ENCODE measurements at places on chromosomes 3 and 15.

- DNase-seq = no peak
Measured at GRCh38 chr3:8525893-8526292, 24.3 kb downstream of the LMCD1 start.

GRCh38 chr3:151421938-151422337, 37.4 kb upstream of the P2RY12 start:
- DNase-seq = no peak

GRCh38 chr3:183188895-183189462, 26.4 kb upstream of the LAMP3 start:
- DNase-seq = no peak

DNA sequence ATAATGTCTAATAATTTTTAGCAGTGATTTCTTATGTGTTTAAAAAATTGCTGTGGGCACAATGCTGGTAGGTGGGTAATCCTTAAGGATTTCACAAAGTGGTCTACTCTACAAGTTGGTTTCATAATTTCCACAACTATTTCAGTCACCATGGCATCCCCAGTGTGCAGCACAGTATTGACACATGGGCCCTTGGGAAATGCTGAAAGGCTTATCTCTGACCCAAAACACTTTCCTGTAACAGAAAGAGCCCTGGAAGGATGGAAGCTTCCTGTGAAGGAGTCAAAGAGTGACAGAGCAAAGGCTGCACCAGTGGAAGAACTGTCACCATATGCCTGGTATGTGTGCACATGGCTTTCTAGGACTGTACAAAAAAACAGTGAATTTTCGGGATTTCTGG, 153.7 kb downstream of the ANO10 start:
- no peak for DNase-seq

- DNase-seq = no peak
Measured at GRCh38 chr15:42788725-42789124, 51.8 kb upstream of the CDAN1 start.

DNA sequence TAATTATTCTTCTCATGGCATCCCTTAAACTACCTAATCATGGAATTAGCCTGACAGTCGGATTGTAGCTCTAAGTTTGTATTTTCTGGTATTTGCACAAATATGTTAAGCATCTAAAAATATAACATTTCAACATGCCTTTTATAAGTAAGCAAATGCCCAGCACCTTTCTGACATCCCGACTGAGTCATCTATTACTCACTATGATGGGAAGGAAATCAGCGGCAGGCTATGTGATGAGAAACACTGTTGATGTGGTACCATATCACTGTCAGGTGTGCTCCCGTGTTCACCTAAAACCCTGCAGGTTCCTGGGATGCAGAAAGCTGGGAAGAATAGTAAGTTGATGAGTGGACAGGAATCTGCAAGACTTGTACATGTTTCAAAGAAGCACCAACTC, 367.8 kb upstream of the IL12A start:
- no peak for DNase-seq

DNA sequence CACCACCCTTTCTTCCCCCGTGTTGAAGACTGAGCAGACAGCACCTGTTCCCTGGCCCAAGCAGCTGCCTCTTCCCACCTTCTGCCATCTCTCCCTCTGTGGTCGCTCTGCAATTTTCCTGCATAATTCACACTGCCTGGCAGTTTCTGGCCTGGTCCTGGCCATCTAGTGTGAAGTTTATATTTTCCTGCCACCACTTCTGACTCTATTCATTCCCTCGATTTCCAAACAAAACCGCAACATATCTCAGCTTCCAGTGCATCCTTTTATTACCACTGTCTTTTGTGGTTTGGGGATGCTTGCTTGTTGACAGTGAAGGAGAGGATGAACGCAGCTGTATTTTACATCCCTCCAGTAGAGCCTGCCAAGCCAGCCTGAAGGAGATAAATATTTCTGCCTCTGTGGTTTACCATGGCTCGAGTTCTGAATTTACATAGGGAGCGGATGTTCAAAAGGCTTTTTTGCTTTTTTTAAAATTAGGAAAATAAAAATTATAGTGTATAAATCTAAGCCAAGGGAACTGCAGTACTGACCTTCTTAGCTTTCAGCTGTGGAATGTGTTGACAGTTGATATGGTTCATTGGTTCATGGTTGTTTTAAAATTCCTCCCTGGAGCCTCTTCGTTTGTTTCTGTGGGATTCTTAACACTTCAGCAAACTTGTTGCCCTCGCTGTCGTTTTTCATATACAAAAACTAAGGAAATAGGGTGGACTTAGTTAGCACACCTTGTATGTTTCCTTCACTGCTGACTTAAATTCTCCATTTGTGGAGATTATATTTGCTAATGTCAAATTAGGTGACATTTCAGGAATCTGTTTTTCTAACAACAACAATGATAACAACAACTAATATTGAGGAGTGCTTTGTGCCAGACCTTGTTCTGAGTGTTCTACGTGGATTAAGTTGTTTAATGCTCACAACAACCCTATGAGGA, 250.5 kb downstream of the ADAMTSL3 start:
- no peak for DNase-seq

GRCh38 chr3:187976365-187976900, 177.5 kb upstream of the LPP start:
- DNase-seq = no peak

- DNase-seq = no peak
Measured at GRCh38 chr3:134216191-134216764, 34.4 kb downstream of the RYK start.

DNA sequence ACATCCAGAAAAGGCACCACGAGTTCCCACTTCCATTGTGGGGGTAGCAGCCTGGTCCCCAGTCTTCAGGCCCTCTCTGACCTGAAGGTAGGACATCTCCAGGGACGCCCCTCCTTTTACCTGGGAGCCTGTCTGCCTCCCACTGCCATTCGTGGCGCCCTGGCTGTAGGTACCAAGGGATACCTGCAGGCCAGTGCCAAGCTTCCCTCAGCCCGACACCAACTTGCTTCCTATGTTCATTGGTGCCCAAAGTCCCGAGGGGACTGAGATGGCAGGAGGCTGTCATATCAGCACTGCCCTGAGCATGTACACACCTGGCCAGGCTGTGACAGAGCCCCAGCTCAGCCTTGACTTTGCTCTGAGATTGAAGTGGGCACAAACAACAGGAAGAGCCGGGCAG, 137.3 kb upstream of the CNTN3 start:
- DNase-seq = no peak

- DNase-seq = no peak
Measured at GRCh38 chr3:143810166-143810952, 37.9 kb downstream of the SLC9A9 start.

GRCh38 chr3:135215516-135215915, 420.5 kb downstream of the EPHB1 start:
- DNase-seq = no peak

- DNase-seq = no peak
Measured at GRCh38 chr15:85541744-85542143, 161.3 kb downstream of the AKAP13 start.

DNA sequence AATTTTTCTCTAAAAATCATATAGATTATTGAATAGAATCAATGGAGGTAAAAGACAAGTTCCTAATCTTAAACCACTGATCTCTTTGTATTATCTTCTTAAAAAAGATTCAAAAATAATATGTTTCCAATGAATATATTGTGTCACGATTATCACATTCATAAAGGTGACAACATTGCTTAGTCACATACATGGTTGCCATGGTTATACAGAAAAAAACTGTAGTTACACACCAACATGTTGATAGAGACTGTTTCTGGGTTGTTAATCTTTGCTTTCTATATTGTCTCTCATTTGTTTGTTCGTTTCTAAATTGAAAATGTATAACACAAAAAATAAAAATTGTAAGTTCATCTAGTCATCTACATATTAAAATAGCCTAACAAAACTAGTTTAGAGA, 376.0 kb upstream of the ALCAM start:
- DNase-seq = no peak

DNA sequence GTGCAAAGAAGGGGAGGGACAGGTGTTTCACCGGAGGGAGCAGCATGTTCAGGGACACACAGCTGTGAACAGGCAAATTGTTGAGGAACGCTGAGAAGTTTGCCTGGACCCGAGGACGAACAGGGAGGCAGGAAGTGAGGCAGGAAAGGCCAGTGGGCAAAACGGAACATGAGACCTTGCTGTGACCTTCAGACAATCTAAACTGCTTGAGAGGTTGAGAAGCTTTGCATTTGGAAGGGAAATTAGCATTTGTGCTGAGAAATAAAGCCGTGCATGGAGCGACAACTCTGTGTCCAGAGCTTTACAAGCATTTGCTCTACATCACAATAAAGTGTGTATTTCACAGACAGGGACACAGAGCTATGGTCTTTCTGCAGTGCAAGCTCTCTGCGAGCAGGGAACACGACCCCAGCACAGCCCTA, 47.9 kb downstream of the CDC25A start:
- no peak for DNase-seq

DNA sequence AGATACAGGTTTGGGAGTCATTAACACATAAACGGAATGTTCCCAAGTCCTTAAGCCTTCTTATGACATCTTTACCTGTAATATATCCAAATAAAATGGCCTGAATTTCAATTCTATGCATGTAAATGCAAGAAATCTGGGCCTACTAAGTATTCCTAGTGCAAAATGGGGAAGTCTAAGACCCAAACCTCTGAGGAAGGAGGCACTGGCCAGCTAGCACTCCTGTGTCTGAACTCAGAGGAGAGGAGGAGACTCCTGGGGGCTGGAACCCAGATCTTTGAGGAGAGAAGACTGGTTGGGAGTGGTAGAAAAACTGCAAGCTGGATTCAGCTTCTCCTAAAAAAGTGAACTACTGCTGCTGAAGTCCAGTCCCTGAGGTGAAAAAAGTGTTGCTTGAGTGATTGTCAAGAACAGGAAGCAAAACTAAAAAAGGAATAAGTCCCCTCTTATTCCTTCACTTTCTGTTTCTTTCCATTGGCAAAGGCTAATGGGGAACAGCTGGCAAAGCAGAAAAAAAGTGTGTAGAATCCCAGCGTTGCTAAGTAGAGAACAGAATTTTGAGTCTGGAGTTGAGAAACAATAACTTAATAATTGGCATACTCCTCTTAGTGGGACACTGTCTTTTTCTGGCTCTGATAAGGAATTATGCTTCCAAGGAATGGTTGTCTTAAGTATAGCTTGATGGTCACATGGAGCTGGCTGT, 54.8 kb upstream of the ATP2C1 start:
- no peak for DNase-seq

DNA sequence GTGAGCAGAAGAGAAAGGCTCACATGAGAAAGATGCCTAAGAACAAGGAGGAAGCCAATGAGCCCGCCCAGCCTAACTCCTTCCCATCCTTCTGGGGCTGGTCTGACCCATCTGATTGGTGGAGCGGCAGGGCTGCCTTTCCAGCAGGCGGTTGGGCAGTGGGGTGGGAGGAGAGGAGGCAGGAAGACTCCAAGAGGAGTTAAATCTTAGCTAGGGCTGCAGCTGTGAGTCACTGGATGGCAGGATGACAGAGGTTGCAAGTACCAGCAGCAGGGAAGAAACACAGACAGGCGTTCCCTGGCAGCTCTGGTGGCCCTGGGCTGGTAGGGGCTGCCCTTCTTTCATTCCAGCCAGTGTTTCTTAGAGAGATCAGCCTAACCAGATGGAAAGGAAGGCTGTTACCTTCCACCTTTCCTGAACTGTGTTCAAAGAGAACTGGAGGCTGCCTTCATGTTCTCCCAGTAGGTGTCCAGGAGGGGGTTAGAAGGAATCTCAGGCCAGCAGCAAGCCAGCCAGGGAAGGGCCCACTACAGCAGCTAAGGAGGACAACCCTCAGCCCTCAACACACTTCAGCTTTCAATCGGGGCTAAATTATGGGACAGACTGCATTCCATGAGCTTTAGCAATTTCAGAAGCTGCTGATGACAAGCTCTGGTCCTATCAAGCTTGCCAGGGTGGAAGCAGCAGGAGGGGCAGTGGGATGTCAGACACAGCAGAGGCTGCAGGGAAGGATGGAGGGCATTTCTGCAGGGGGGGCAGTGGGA, 50.3 kb downstream of the CHSY1 start:
- no peak for DNase-seq

GRCh38 chr3:47410801-47411646, 30.2 kb downstream of the PTPN23 start:
- DNase-seq = no peak

- no peak for DNase-seq
Measured at GRCh38 chr3:142275856-142276255, 50.5 kb upstream of the GK5 start.

GRCh38 chr15:51765751-51766150, 14.4 kb downstream of the TMOD2 start:
- no peak for DNase-seq

DNA sequence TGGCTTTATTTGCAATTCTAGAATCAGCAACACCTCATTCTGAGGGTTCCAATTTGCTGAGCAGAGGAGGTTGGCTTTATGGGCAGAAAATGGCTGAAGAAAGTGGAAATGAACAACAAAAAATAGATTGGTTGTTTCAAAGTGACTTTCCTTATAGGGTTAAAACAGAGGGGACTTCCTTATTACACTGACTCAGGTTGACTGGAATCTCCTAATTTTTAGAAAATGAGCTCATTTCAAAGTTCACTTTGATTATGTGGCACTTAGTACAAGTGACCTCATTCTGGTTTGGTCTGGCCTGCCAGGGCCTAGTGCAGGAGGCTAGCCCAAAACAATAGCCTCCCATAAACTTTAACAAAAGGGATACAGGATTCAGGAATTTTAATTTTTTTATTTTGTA, 41.4 kb downstream of the NFKBIZ start:
- no peak for DNase-seq

- DNase-seq = no peak
Measured at GRCh38 chr15:92454555-92455105, 60.9 kb downstream of the ST8SIA2 start.

- no peak for DNase-seq
Measured at GRCh38 chr3:153633407-153633806, 471.4 kb downstream of the RAP2B start.

- DNase-seq = no peak
Measured at GRCh38 chr15:101048176-101048575, 129.0 kb downstream of the LRRK1 start.

GRCh38 chr3:180116658-180117057, 79.9 kb upstream of the PEX5L start:
- DNase-seq = no peak

- no peak for DNase-seq
Measured at GRCh38 chr3:134311693-134312071, 61.0 kb upstream of the RYK start.

- DNase-seq = no peak
Measured at GRCh38 chr15:101043011-101043410, 123.9 kb downstream of the LRRK1 start.

DNA sequence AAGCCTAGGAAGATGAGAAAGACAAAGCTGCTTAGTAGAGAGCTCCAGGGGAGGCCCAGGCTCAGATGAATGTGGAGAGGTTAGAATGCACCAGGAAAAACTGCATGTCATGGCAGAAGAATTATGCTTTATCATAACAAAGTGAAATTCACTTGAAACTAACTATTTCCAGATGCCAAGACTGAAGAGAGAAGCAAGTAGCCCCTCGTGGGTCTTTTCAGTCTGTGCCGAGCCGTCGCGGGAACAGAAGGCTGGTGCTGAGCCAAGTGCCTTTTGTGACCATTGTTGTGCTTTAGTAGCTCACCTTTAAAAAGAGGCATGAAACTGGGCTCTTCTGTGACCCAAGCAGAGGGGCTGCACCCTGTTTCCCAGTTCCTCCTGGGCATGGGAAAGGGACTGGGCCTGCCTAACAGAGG, 73.2 kb downstream of the CHDH start:
- DNase-seq = no peak
